Jurkat, Clone E6-1 (cell line): ENCODE measurements at places on chromosomes 5 and 9.

- no peak for DNase-seq
Measured at GRCh38 chr9:136031741-136032730, 63.1 kb downstream of the NACC2 start.

DNA sequence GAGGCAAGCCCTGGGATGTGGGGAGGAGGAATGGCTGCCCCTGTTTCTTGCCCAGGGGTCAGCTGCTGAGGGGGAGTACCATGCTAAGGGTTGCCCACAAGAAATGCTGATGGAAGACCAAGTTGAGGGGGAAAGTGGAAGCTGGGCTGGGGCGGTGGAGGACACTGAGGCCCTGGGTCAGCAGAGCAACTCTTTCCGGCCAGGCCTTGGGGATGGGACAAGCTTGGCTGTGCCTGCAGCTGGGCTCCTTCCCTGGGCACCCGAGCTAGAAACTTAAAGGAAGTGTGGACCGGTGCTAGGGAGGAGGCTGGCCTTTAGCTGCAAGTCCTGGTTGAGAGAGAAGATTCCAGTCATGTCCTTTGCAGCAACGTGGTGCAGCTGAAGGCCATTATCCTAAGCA lies 22.7 kb downstream of the CSF1R start:
- DNase-seq: no peak

GRCh38 chr5:33509036-33509435 lies 68.3 kb downstream of the TARS1 start:
- no peak for DNase-seq

- DNase-seq: peak; percentile 71
Measured at GRCh38 chr5:96752341-96753016, 55.3 kb downstream of the ERAP1 start.

- DNase-seq: no peak
Measured at GRCh38 chr5:145943674-145944121, 7.3 kb downstream of the SH3RF2 start.

GRCh38 chr5:181211208-181211607 lies 6.2 kb upstream of the TRIM7 start:
- DNase-seq: peak; percentile 65

DNA sequence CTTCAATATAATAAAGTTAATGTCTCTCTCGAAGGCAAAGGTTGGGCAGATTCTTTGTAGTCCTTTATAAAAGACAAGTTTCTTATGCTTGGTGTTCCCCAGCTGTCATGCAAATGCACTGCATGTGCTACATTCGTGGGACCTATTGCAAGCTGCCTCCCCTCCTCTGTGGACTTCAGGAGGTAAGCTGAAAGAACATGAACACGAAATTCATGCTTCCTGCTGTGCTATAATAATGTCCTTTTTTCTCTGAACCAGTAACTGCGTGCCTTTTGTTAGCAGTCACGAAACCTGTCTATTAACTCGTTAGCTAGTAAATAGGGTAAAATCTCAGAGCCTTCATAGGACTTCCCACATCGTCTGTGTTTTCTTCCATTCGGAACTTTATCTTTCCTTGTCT lies 363.5 kb downstream of the CDH9 start:
- DNase-seq: no peak

GRCh38 chr9:111937301-111937700 lies 40.7 kb downstream of the UGCG start:
- DNase-seq: no peak

GRCh38 chr9:102038006-102038405 lies 299.6 kb upstream of the GRIN3A start:
- DNase-seq: no peak

- DNase-seq: no peak
Measured at GRCh38 chr5:18797222-18797621, 1163.0 kb downstream of the TAF11L14 start.

DNA sequence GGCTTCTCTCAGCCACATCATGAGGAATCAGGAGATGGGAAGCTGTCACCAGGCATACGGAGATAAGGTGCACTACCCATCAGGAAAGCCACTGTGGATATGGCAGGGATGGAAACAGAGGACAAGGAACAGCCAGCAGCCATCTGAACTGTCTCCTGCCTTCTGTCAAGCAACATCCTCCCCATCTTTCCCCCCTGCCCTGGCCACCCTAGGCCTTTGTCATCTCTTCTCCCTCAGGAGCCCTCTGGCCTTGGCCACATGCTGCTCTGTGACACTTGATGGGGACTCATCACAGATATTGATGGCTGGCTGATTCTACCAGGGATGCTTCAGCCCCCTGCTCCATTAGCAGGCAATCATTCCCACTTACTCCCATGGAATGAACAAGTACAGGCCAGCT lies 21.1 kb upstream of the MEIKIN start:
- no peak for DNase-seq

DNA sequence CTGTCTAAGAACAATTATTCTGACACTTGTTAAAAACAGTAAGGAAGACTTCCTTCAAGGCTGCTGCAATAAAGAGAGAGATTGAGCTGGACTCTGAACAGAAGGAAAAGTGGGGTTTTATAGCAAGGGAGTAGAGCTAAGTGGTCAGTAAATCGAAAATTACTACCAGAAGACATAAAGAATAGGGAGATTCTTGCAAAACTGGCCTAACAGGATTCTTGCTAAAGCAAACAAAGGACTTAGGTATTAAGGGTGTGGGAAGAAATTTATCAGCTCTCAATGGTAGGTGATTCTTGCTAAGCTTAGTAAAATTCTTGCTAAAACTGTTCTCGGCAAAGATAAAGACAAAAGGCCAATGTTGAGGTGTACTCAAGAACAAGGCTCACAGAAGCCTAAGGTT lies 300.5 kb downstream of the SLCO4C1 start:
- no peak for DNase-seq

DNA sequence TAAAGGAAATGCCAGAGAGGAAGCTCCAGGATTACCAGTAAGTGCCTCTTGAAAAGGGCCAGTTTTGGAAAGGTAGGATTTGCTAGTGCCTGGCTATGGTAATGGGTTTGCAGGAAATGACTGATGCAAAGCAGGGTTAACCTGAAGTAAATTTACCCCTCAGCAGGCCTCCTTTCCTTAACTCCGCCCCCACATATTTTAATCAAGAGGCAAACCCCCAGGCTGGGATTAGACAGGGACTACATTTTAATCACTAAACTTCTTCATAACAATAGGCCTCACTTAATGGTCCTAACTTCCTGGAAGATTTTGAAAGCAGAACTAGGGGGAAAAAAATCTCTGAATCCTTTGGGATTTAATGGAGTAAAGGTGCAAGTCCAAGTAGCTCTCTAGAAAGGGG lies 10.2 kb upstream of the SLC1A3 start:
- DNase-seq: no peak

GRCh38 chr5:76838481-76839261 lies 11.1 kb upstream of the S100Z start:
- no peak for DNase-seq

- DNase-seq: no peak
Measured at GRCh38 chr5:33235304-33235703, 205.5 kb upstream of the TARS1 start.

DNA sequence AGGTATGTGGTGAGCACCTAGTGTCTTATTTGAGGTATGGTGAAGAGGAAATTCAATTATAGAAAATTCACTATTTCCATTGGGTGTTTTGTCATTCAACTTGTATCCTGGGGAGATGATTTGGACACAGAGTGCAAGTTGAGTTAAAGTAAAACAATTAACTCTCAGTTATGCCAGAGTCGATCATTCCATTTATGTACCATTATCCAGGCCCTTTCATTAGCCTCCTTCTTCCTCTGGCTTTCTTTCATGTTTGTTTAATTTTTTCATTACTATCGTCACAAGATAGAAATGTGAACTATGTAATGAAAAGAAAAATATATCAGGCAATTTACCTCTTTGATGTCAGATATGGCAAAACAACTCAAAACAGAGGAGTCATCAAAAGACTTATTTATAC lies 1347.2 kb upstream of the NUDT12 start:
- no peak for DNase-seq

GRCh38 chr5:31051316-31051715 lies 142.2 kb upstream of the CDH6 start:
- no peak for DNase-seq

GRCh38 chr5:147957901-147958300 lies 51.6 kb upstream of the C5orf46 start:
- no peak for DNase-seq

- DNase-seq: no peak
Measured at GRCh38 chr9:99023831-99024230, 80.1 kb downstream of the COL15A1 start.

GRCh38 chr5:149445739-149446369 lies 66.8 kb upstream of the IL17B start:
- DNase-seq: no peak

- DNase-seq: no peak
Measured at GRCh38 chr5:1139331-1140170, 27.7 kb upstream of the SLC12A7 start.

- DNase-seq: no peak
Measured at GRCh38 chr9:105651806-105652205, 10.5 kb upstream of the TAL2 start.

GRCh38 chr5:2751592-2752021 lies at the start of gene IRX2:
IRX2 (minus strand) TSS chr5:2751677; CDS start chr5:2751413, 264 bp downstream.
- DNase-seq: no peak

GRCh38 chr9:98869866-98870265 lies 62.4 kb downstream of the GALNT12 start:
- DNase-seq: no peak

DNA sequence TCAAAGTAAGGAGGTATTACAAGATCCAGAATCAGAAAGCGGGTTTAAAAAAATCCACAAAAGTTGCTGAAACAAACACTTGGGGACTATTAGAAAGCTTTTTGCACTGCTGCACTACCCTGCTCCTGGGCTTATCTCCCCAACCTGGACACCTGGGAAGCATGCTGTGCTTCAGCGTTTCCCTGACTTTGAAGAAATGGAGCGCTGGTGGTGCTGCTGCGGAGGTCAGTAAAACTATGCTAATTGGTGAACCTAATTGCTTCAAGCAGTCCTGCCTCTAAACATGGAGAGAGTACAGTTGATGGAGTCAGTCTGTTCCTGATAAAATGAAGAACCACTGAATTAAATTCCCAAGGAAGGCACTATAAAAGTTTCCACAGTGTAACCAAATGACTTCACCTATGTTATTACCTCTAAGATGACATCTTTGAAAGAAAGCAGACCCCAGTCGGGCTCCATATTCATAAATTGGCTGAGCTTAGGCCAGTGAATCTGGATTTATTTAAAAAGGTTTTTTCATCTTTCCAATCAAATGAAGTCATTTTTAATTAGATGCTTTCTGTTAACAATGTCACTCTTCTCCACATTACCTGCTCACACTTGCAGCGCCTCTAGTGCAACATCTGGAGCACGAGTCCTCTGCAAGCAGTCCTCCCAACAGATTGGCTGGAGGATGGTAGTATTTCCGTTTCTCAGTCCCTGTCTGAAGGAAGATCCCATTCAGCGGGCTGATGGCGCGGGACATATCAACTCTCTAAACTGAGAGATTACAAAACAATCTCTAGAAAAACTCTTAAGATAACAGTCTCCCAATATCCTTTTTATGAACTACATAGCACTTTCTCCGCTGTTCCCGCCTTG lies 11.5 kb downstream of the NR2F1-AS1 start:
- DNase-seq: no peak

DNA sequence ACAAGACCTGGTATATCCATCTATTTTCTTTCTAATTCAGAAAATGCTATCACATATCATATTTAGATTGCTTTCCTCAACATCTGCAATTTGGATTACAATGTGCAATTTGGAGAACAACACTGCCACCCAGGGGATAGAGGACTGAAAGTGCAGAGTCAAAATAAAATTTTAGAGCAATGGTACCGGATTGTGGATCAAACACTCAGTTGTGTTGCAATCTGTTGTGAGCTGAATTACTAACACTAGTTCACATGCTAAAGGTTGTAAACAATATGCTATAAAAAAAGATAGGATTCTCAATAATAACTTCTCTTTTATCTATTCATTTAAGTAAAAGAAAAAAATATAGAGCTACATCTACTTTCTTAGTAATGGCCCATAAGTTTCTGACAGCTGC lies 11.9 kb upstream of the SRFBP1 start:
- peak; percentile 16 for DNase-seq

- DNase-seq: no peak
Measured at GRCh38 chr9:88106492-88106891, 31.8 kb downstream of the SPATA31C2 start.

DNA sequence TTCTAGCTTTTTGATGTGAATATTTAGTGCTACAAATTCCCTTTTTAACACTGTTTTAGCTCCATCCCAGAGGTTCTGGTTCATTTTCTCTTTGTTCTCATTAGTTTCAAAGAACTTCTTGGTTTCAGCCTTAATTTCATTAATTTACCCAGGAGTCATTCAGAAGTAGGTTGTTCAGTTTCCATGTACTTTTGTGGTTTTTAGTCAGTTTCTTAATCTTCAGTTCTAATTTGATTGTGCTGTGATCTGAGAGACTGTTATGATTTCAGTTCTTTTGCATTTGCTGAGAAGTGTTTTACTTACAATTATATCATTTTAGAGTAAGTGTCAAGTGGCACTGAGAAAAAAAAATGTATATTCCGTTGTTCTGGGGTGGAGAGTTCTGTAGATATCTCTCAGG lies 240.1 kb upstream of the RASA1 start:
- DNase-seq: no peak

DNA sequence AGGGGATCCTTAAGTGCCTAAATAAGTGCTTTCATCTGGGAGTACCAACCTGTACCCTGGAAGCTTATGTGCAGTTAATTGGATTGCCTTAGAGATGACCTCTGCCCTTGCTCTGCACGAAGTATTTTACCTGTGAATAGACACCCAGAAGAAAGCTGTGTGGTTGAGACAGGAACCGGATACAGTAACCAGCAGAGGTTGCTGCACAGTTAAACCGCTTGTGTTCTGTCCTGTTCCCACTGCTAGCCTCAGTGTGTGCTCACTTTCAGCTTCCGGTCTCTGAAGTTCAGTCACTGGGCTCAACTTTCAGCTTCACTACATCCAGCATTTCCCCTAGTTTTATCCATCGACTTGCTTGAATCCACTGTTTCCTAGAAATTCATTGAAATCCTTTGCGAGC lies 185.3 kb downstream of the FAM170A start:
- peak; percentile 29 for DNase-seq

GRCh38 chr5:37727238-37727637 lies 112.6 kb downstream of the GDNF start:
- no peak for DNase-seq
